CD4-positive, alpha-beta T cell treated with Interleukin-6 at 100 ng/mL for 8 hours (primary cell): ENCODE measurements at places on chromosomes 6 and 20.

- DNase-seq: no peak
These were observed 187.1 kb upstream of the MAN1A1 start for GRCh38 chr6:119536666-119537065.

GRCh38 chr6:95274686-95275235 lies 302.6 kb upstream of the MANEA start:
- no peak for DNase-seq

DNA sequence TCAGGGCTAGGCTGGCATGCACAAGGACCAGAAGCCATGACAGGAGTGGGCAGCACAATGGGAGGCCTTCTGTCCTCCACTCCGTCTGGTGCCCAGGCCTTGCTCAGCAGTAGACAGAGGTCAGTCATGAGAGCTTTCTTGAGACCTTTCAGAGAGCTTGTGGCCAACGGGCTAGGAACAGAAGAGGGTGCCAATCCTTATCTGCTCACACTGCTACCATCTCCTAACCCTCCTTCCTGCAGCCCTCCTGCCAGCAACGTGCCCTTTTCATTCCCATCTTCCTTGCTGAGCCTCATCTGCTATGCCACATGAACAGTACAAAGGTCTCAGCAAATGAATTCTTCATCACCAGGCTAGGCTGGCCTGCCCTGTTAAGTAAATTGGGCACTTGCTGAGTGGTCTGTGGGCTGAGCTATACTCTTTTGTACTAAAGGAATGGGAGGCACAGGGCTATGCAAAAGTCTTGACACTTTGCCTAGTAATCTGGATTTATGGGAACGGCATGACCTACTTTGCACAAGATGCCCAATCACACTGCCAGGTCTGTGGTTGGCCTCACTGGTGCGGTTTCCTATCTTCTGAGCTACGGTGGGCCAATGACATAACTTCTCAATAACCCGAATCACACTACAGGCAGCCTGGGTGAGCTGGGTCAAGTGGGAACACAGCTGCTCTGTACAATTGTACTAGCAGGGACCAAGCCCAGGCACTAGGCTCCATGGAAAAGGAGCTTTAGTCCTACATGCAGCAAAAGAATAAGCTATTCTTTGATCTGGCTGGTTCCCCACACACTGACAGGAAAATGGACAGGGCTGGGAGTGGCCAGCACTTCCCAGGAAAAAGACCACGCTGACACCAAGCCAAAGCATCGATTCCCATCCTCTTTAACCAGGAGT lies 47.8 kb downstream of the ELOVL5 start:
- peak; percentile 41 for DNase-seq

DNA sequence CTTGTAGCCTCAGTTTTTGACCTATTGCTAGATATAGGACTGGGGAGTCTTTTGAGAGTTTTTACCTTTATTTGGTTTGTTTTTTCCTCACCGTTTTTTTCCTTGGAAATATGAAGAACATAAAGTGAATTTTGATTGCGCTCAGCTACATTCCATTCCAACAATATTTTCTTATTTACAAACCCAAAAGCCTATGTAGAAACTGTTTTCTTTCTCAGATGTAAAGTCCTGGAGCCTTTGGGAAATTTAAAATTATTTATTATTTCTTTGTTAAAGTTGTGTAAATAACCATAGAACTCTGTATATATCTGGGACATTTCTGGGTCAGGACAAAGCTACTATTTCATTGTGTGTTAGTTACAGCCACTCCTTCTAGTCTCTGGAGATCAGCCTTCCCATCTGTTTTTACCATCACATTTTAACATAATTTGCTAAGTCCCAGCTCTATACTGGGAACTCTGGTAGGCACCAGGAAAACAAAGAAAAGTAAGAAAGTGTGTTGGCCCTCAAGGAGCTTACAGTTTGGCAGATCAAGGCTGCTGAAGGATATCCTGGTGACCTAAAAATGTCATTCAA lies 68.8 kb downstream of the JAG1 start:
- no peak for DNase-seq

- DNase-seq: no peak
These were observed 18.7 kb downstream of the TM9SF4 start for GRCh38 chr20:32128167-32128566.
